Daoy (cell line): ENCODE measurements at places on chromosomes 4 and X.

DNA sequence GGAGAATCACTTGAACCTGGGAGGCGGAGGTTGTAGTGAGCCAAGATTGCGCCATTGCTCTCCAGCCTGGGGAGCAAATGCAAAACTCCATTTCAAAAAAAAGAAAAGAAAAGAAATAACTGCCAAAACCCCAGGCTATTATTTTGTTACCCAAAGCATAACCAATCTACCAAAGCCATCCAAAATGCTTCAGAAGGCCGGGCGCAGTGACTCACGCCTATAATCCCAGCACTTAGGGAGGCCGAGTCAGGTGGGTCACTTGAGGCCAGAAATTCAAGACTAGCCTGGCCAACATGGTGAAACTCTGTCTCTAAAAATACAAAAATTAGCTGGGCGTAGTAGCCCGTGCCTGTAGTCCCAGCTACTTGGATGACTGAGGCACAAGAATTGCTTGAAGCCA, 49.8 kb downstream of the SMIM31 start:
- peak; percentile 34 for DNase-seq

GRCh38 chrX:107804427-107804826, 21.2 kb upstream of the MID2 start:
- no peak for DNase-seq

DNA sequence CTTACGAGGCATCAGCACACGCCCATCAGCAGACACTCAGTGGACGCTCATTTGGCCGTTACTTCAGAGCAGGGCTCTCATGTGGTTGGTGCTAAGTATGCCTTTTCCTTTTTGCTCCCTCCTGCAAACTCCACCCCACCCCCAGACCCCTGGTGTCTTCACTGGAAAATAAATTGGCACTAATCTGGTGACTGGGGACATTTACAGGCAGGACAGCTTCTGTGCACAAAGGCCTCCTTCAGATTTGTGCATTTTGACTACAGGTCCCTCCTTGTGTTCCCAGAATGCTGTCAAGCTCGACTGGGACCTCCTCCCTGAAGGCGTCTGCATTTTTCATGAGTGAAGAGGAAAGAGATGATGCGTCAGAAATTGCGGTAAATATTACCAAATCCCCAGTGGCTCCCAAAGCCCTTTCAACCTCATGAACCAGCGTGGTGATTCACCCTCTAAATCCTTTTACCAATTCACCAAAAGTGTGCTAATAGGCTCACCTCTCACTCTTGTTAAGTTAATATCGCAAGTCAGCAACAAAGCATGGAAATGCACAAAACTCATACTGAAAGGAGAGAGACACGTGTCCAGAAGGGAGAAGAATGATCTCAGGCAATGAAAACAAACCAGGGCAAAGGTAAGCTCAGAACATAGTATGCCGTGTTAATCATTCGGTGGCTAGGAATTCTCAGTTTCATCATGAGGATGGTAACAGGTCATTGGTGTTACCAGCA, 119.0 kb downstream of the NKX6-1 start:
- peak; percentile 73 for DNase-seq

DNA sequence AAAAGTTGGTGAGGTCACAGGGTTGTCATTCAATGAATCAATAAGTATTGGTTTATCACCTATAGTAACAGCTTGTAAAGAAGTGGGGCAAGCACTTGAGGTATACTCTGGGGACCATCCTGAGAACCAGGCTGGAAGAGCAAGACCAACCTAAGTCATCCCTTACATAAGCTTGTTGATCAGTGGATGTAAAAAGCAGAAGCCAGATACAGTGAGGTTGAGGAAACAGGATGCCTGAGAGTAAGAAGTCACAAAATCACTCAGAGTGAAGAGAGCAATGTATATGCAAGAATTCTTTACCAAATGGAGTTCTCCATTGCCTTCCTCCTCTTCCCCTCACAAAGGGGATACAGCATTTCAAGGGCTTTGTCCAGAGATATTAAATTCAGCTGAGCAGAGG, 76.3 kb upstream of the PACRGL start:
- DNase-seq = no peak

- DNase-seq = no peak
Observed at GRCh38 chrX:111376897-111377578, 35.0 kb downstream of the DCX start.

GRCh38 chrX:131066237-131066636, 8.1 kb downstream of the ARHGAP36 start:
- DNase-seq = no peak

DNA sequence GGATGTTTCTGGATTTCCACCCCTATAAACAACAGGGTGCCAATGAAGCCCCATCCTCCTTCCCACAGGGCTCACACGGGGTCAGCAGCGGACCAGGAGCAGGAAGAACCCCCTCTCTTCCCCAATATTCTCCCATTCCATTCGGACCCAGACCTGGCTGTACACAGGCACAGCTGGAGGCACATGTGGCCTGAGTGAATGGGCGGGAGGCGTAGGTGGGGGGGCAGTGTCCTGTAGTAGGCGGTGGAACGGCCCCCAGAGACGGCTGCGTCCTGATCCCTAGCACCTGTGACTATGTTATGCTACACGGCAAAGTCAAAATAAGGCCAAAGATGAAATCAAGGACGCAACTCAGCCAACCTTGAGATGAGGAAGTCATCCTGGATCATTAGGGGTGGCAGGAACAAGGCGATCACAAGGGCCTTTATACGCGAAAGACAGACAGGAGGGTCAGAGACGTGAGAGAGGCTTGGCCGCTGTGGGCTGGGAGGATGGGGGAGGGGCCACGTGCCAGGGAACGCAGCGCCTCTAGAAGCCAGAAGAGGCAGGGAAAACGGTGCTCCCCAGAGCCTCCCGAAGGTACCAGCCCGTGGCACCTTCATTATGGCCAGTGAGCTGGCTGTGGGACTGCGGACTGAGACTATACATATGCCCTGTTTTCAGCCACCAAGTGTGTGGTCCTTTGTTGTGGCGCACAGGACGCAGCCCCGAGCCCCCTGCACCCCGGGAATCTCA, 75.6 kb downstream of the WFS1 start:
- no peak for DNase-seq

- peak; percentile 43 for DNase-seq
Observed at GRCh38 chrX:137550665-137551261, 15.2 kb upstream of the ZIC3 start.

DNA sequence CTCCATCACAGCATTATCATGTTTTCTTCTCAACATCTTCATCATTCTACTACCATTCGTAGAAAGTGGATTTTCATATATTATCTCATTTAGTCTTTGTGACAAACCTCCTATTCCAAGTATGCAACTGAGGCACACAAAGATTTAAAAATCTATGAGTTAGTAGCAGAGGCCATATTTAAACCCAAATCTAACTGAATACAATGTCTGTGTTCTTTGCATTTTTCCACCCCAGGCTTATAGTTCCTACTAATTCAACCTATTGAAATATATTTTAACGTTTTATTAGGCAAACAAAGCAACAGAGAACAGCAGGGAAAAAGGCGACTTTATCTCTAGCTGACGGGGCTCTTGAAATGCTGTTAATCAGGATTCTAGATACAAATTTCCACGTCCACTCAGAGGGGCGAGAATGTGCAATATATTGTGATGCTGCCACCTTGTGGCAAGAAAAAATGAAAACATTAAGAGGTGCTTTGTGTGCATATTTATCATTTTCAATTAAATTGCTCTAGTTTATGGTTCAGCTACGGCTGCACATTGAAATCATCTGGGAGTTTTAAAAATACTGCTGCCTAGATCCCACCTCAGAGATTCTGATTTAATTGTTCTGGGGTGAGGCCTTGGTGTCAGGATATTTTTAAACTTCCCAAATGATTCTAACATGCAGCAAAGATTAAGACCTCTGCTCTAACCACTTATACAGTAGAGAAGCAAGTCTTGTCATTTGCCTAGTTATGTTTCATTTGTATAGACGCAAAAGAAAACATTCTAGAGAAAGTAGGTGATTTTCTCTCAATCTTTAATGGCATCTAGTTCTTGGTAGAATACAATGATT, 315.9 kb downstream of the MAPK10 start:
- DNase-seq = peak; percentile 23

- DNase-seq = no peak
Observed at GRCh38 chr4:40682290-40683101, 52.8 kb upstream of the RBM47 start.

GRCh38 chrX:71106427-71106826, at the start of gene CXorf65:
Gene CXorf65 (minus strand): TSS chrX:71106740. CDS start chrX:71106556, 184 bp downstream.
- DNase-seq = no peak

GRCh38 chr4:153156263-153156662, 48.0 kb upstream of the TRIM2 start:
- DNase-seq = peak; percentile 49

DNA sequence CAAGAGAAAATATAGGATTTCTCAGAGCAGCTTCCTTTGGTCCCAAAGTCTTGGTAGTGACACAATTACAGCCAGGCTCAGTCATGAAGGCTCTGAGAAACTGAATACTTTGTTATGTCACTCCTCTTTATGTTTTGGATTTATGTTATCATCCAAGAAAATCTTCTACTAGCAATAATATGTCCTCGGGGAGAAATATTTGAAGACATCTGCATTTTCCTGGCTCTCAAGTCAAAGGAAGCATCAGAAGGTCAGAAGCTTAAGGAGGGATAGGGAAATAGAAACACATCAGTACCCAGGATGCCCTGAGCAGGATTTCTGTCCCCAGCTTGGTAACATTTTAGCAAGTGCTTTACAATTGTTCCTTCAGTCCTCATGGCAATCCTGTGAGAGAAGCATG, 54.0 kb downstream of the C4orf33 start:
- no peak for DNase-seq
